ENCODE measurements at places on chromosomes 11 and 22.

DNA sequence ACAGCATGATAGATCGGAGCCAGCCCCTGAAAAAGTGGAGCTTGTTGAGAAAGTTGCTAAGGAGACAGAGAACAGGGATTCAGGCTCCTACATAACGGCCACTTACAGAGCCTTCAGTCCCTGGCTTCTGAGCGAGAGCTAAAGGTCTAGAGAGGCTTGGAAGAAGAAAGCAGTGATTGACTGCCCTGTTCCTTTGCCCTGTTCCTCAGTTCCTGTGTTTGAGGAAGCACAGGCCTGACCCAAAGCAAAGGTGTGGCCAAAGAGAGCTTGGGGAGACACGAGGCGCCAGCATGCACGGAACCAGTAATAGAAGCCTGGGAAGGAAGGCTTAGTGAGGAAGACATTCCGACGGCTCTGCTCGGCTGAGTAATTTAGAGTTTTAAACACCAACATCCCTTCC lies 74.1 kb upstream of the CSNK2A3 start:
- H3K36me3 ChIP-seq, result no peaks in the 10 kb centered on the region
- no peak overlapping the region for H3K27ac ChIP-seq
- H3K27me3 ChIP-seq, result no peaks in the 10 kb centered on the region
- H3K4me3 ChIP-seq, result no peak overlapping the region
- no peaks in the 10 kb centered on the region for H3K4me1 ChIP-seq

GRCh38 chr11:72048766-72049460 lies 31.4 kb downstream of the NUMA1 start:
- H3K27me3 ChIP-seq, result no peaks in the 10 kb centered on the region
- H3K36me3 ChIP-seq, result no peaks in the 10 kb centered on the region
- no peak overlapping the region for H3K4me3 ChIP-seq
- H3K4me1 ChIP-seq, result no peaks in the 10 kb centered on the region
- DNase-seq, result no peak
- peak overlapping the region; percentile 39 for H3K27ac ChIP-seq

- no peaks in the 10 kb centered on the region for H3K36me3 ChIP-seq
- no peak overlapping the region for H3K27ac ChIP-seq
These were observed 7.6 kb downstream of the OR56A1 start for GRCh38 chr11:6022956-6023355.

- peaks cover 60% of the 10 kb centered on the region for H3K36me3 ChIP-seq
- peak overlapping the region; percentile 3 for H3K27ac ChIP-seq
- no peak for DNase-seq
These were observed 37.4 kb downstream of the CTNND1 start for GRCh38 chr11:57798905-57799559.

GRCh38 chr11:116707161-116707629 lies 65.6 kb downstream of the BUD13 start:
- no peaks in the 10 kb centered on the region for H3K4me1 ChIP-seq
- H3K27me3 ChIP-seq, result no peaks in the 10 kb centered on the region
- no peak overlapping the region for H3K4me3 ChIP-seq
- no peak for DNase-seq

- H3K36me3 ChIP-seq, result no peaks in the 10 kb centered on the region
- no peak for DNase-seq
- H3K4me3 ChIP-seq, result peak overlapping the region; percentile 65
- H3K27ac ChIP-seq, result no peak overlapping the region
- peaks cover 52% of the 10 kb centered on the region for H3K4me1 ChIP-seq
- H3K27me3 ChIP-seq, result peaks cover 5% of the 10 kb centered on the region
These were observed 63.6 kb downstream of the NFAM1 start for GRCh38 chr22:42368379-42369249.

DNA sequence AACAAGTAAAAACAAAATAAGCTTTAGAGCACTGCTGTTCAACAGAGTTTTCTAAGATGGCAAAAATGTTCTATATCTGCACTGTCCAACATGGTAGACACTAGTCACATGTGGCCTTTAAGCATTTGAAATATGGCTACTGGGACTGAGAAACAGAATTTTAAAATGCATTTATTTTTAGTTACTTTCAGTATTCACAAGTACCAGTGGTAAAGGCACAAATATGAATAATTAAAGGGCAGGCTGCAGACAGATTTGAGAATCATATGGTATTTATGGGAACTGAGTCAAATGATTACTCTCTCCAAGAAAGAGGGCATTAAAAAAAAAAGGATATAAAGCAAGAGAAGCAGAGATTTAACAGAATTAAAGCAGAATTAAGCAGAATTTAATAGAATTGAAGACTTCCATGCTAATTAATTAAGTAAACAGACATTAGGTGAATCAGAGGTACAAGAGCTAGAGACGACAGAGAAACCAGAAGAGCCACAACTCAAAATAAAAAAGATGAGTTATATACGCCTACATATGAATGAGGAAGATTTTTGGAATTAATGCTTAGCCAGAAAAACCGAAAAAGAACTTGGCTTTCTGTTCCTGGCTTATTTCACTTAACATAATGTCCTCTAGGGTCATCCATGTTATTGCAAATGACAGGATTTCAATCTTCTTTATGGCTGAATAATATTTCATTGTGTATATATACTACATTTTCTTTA lies 160.4 kb downstream of the ATG16L2 start:
- H3K4me1 ChIP-seq, result peaks cover 10% of the 10 kb centered on the region
- no peak overlapping the region for H3K27ac ChIP-seq
- H3K27me3 ChIP-seq, result no peaks in the 10 kb centered on the region
- H3K36me3 ChIP-seq, result no peaks in the 10 kb centered on the region
- no peak overlapping the region for H3K4me3 ChIP-seq
- no peak for DNase-seq

DNA sequence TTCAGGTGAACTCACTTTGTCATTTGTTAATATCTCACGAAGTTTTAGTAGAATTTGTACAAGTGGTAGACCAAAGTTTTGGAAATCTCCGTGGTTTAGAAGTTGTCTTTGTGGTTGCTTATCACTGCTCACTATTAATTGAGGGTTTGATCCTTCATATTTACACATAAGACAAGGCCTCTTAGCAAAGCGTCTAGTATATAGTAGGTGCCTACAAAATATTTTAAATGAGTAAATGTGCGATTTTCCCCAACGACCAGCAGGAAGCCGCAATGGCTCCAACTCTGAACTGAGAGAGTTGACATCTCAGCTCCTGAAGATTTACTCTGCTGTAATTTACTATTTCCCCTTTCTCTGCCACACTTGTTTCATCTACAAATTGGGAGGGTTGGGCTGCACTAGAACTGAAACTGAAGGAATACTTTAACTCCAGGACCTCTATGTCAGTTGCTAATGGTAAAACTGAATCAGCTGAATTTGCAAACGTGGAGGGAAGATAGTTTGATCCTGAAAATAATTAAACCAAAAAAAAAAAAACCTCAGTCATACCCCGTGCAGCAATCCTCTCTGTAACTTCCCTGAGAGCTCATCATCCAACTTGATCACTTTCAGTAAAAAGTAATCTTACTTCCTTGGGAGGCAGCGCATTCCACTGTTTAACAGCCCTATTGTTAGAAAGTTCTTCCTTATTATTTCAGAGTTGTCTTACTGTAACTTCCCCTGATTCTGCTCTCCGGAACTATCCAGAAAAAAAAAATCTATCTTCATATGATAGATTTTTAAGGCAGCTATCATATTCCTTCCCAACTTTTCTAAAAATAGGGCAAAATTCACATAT lies 1.3 kb upstream of the SBF2 start:
- DNase-seq, result no peak
- H3K27me3 ChIP-seq, result no peaks in the 10 kb centered on the region
- H3K4me1 ChIP-seq, result peaks cover 19% of the 10 kb centered on the region
- H3K36me3 ChIP-seq, result no peaks in the 10 kb centered on the region

GRCh38 chr11:67317888-67318555 lies 14.7 kb downstream of the SSH3 start:
- H3K27me3 ChIP-seq, result no peaks in the 10 kb centered on the region
- H3K27ac ChIP-seq, result peak overlapping the region; percentile 76
- H3K4me3 ChIP-seq, result peak overlapping the region; percentile 72
- no peaks in the 10 kb centered on the region for H3K36me3 ChIP-seq
- DNase-seq, result no peak

DNA sequence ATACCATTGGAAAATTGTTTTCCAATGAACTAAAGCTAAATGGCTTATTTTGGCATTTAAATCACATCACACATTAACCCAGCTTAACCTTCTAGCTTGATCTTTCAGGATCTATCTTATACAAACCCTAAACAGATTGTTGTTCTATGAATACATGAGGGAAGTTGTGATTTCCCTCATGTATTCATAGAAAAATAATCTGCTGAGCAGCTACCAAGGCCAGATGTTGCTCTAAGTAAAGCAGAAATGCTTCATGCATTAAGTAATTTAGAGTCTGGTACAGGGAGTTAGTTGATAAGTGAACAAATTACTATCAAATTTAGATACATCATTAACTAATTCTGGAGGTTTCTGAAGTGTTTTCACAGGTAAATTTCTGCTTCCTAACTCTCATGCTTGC lies 204.6 kb upstream of the ANO3 start:
- no peak overlapping the region for H3K4me3 ChIP-seq
- H3K4me1 ChIP-seq, result no peaks in the 10 kb centered on the region
- no peak for DNase-seq
- no peaks in the 10 kb centered on the region for H3K27me3 ChIP-seq
- H3K27ac ChIP-seq, result no peak overlapping the region

- H3K27me3 ChIP-seq, result no peaks in the 10 kb centered on the region
- H3K4me3 ChIP-seq, result no peak overlapping the region
- no peak for DNase-seq
These were observed 90.2 kb upstream of the CARD18 start for GRCh38 chr11:105229761-105230160.

Measured in A673 (cell line).